Stimulated activated CD4-positive, alpha-beta T cell treated with anti-CD3 and anti-CD28 coated beads, Interleukin-2, amount 100 ng/mL, for 24 hours (primary cell): ENCODE measurements at places on chromosomes 11 and 22.
A peak's percentile ranks its signal among the peaks of the same experiment; 100 is the strongest.

DNA sequence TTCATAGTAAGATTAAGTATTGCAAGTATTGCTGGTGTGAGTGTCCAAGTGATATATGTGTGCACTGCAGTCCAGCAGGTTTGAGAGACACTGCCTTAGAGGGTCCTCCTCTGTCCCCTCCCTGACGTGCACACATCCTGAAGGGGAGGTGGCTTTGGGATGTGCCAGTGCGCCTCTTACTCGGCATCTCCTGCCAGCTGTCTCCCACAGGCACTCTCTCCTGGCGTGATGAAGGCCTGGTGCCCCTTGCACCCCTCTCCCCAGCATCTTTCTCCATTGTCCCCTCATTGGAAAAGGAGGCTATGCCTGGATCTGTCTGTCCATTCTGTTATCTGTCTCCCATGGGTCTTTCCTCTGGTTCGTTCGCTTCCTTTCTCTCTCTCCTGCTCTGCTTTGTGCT, 24.2 kb downstream of the GTPBP1 start:
- no peak for DNase-seq

DNA sequence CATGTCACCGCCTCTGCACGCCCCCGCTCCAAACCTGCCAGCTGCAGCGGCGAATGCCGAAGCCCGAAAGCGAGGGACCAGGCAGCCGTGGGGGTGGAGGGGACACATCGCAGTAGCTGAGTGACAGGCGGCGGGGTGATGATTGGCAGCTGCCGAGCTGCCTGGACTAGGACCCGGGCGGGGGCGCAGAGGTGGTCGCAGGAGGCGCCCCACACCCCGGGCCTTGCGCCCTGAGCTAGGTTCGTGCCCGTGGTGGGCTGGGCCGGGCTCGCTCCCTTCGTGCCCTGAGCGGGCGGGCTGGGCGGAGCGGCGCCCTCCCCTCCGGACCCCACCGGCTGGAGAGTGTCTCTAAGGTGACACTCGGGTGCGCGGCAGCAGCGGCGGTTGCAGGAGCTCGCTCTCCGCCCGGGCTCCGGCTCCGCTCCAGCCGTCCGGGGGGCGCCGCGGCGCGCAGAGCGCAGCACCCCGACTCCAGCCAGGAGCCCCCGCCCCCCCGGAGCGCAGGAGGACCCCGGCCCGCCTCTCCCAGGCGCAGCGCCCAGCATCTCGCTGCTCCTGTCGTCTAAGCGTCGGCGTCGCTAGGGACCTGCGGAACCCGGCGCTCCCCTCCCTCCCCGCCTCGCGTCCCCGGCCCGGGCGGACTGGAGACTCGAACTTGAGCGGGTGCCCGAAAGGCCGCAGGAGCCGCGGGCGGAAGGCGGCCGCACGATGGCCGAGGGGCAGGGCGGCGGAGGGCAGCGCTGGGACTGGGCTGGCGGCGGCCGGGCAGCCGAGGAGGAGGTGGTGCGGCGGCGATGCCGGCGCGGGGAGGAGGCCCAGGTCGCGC, 14.5 kb upstream of the DGKZ start:
- DNase-seq = peak; percentile 64

- no peak for DNase-seq
Observed at GRCh38 chr11:370070-370941, 1.0 kb downstream of the B4GALNT4 start.

GRCh38 chr11:1113405-1114201, 38.9 kb downstream of the MUC2 start:
- no peak for DNase-seq

- DNase-seq = no peak
Observed at GRCh38 chr11:125404157-125404810, 91.8 kb downstream of the FEZ1 start.

DNA sequence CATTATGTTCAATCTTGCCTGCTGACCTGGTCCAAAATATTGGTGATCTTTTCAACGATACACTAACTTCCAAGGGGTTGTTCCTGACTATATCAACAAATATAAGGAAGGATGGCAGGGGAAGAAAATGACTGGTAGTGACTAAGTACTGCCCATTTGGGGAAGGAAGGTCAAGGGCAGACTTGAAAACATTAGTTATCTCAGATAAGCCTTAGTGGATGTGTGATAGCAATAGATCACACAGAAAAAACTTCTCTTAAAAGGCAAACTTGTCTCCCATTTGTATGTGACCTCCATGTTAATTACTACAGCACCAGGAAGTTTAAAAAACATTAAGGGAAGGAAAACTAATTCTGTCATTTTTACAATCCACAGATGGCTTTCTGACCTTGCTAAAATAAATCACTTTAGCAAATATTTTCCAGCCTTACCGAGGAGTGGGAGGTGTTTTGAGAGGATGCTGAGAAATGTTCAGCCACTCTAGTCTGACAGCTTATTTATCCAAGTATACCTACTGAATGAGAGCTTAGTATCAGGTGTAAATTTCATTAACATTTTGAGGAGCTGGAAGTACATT, 88.2 kb upstream of the DDI1 start:
- DNase-seq = no peak
